ENCODE measurements at places on chromosomes 1 and 21. TPM values are rescaled to one million over a fixed set of nuclear protein-coding genes. Genes with fewer than 3 reads are reported as not detected.

DNA sequence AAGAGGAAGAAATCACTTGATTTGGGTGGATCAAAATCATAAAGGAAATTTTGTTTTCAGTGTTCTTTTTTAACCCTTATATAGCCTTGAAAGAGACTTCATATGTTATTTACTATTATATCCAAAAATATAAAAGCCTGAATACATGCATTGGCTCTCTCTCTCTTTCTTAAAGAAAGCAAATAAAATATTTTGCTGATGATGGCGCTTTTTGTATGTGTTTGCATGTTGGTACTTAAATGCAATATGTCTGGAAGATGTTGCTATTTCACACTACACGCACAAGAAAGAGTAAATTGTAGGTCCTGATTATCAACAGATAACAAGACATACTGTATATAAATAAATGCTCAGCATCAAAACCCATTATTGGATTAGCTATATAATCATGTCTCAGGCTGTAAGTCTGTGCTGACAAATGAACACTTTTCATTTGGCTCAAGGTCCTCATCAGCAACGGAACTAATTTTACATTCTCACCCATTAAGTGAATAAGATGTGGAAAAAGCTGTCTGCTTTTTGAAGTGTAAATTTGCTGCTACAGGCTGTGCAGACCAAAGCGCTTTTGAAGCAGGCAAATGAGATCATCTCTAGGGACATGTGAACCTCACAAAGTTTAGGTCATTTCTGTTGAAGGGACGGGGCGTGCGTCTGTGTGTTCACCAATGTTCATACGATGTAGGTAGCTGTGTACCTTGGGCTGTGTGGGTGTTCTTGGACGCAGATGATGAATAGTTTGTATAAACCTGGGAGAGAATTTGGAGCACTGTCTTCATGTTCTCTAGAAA lies 122.4 kb upstream of the LMO4 start:
- no peak overlapping the region for H3K4me3 ChIP-seq
- no peaks in the 10 kb centered on the region for H3K27me3 ChIP-seq
- no peak for DNase-seq
- H3K4me1 ChIP-seq = no peaks in the 10 kb centered on the region
- H3K27ac ChIP-seq = no peak overlapping the region

GRCh38 chr21:35136586-35137219 lies 87.6 kb upstream of the RUNX1 start:
- no peak overlapping the region for H3K4me3 ChIP-seq
- no peaks in the 10 kb centered on the region for H3K36me3 ChIP-seq
- no peaks in the 10 kb centered on the region for H3K27me3 ChIP-seq
- no peak overlapping the region for H3K27ac ChIP-seq
- peak; percentile 49 for DNase-seq
- H3K4me1 ChIP-seq = peaks cover 14% of the 10 kb centered on the region

GRCh38 chr1:211843018-211843417 lies 12.5 kb upstream of the LPGAT1 start:
- peaks cover 6% of the 10 kb centered on the region for H3K4me1 ChIP-seq
- H3K4me3 ChIP-seq = peak overlapping the region; percentile 7
- no peaks in the 10 kb centered on the region for H3K27me3 ChIP-seq
- H3K27ac ChIP-seq = no peak overlapping the region

DNA sequence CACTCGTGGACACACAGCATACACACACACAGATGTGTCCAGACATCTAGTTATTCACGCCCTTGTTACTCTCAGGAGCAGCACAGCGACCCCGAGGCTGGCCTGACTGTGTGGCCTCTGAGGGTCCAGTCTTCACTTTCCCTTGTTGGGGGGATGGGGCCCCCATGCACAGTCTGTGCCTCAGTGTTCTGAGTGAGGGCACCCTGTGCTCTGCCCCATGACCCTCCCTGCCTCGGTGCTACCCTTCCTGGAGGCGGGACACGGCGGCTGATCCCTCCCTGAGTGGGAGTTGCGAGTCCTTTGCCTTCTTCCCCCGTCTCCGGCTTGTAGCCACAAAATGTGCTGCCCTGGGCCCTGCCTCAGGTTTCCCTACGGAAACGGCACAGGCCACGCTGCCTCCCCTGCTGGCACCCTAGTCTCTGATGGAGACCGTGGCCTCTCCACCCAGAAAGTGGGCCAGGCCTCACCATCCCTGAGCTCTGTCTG lies 8.6 kb downstream of the CSTB start:
- no peak for DNase-seq
- no peaks in the 10 kb centered on the region for H3K27me3 ChIP-seq
- H3K27ac ChIP-seq = no peak overlapping the region
- no peak overlapping the region for H3K4me3 ChIP-seq
- no peaks in the 10 kb centered on the region for H3K36me3 ChIP-seq
- H3K4me1 ChIP-seq = peaks cover 33% of the 10 kb centered on the region

DNA sequence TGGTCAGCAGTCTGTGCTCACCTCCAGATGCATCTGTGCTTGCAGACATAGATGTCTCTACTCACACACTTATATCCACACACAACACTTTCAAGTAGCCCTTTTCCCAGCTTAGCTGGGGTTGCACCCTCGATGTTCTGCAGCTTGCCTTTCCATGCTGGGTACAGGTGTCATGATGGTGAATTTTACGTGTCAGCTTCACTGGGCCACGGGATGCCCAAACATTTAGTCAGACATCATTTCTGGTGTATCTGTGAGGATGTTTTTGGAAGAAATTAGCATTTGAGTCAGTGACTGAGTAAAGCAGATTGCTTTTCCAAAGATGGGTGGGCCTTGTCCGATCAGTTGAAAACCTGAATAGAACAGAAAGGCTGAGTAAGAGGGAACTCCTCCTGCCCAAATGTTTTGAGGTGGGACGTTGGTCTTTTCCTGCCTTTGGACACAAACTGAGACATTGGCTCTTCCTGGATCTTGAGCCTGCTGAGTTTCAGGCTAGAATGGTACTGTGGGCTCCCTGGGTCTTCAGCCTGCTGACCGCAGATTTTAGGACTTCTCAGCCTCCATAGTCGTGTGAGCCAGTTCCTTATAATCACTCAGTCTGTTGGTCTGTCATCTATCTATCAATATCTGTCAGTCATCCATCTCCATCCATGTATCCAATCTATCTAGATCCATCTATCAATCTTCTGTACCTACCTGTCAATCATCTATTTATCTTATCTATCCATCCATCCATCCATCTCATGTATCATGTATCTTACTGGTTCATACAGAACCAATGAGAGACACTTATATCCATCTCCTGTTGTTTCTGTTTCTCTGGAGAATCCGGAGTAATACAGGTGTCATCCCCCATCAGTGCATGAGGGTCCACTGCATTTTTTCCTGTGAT lies 12.7 kb upstream of the OBSCN start:
- H3K4me3 ChIP-seq = no peak overlapping the region
- H3K4me1 ChIP-seq = no peaks in the 10 kb centered on the region
- no peak overlapping the region for H3K27ac ChIP-seq
- H3K36me3 ChIP-seq = no peaks in the 10 kb centered on the region
- H3K27me3 ChIP-seq = no peaks in the 10 kb centered on the region

DNA sequence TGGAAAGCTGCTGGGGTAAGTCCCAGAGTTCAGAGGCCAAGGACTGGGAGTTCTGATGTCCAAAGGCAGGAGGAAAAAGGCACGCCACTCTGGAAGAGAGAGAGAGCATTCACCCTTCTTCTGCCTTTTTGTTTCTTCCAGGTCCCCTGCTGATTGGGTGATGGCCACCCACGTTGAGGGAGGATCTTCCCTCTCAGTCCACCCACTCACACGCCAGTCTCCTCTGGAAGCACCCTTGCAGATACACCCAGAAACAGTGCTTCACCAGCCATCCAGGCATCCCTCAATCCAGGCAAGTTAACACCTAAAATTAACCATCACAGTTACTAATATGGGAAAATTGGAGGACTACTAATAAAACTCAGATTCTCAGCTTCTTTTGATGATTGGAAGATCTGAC lies 66.1 kb upstream of the PARP1 start:
- no peak for DNase-seq
- no peak overlapping the region for H3K27ac ChIP-seq
- H3K27me3 ChIP-seq = peaks cover 67% of the 10 kb centered on the region
- no peak overlapping the region for H3K4me3 ChIP-seq
- peaks cover 9% of the 10 kb centered on the region for H3K4me1 ChIP-seq

DNA sequence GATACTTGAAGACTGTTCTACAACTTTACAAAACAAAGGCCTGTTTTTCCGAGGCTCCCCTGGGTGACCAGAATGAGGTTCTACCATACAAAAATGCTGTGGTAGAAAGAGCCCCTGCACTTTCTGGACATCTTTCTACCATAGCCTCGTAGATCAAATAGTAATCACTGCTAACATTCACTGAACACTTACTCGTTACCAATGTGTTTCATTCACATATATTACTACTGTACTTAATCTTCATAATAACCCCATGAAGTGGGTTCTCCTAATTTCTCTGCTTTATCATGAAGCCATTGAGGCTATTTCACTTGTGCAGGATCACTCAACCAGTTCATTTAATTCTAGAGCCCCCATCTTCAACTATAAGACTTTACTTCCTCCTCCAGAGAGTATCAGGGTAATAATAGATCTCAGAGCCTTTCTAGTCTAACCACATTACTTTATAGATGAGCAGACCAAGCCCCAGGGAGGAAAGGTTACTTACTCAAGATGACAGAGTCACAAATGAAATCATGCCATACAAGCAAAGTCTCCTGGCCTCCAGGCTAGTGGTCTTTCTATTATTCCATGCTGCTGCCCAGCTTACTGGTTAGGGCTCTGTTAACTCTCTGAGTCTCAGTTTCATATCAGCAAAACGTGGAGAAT lies 46.7 kb upstream of the OSBPL9 start:
- H3K27me3 ChIP-seq = no peaks in the 10 kb centered on the region
- H3K36me3 ChIP-seq = no peaks in the 10 kb centered on the region
- H3K4me3 ChIP-seq = no peak overlapping the region
- peaks cover 14% of the 10 kb centered on the region for H3K4me1 ChIP-seq
- DNase-seq = no peak
- H3K27ac ChIP-seq = no peak overlapping the region

DNA sequence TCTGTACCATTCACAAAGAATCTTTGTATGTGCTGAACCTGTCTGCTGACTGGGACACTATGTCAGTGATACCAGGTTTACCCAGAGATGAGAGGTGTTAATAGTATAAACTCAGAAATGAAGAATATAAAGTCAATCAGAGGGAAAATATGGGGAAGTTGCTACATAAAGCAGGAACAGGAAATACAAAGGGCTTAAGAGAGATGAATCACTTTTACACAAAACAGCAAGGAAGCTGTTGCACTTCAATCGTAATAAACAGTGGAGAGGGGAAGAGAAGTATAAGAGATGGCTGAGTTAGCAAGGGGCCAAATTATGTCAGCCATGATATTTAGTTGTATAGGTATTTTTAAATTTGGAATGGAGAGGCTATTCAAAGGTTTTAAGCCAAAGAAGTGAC lies 890.2 kb upstream of the NCAM2 start:
- no peaks in the 10 kb centered on the region for H3K36me3 ChIP-seq
- H3K27me3 ChIP-seq = no peaks in the 10 kb centered on the region
- DNase-seq = no peak

- H3K27me3 ChIP-seq = no peaks in the 10 kb centered on the region
- no peak overlapping the region for H3K27ac ChIP-seq
- no peak overlapping the region for H3K4me3 ChIP-seq
- peaks cover 4% of the 10 kb centered on the region for H3K36me3 ChIP-seq
- DNase-seq = no peak
- no peaks in the 10 kb centered on the region for H3K4me1 ChIP-seq
These were observed 59.9 kb downstream of the SPSB1 start for GRCh38 chr1:9352377-9353134.

DNA sequence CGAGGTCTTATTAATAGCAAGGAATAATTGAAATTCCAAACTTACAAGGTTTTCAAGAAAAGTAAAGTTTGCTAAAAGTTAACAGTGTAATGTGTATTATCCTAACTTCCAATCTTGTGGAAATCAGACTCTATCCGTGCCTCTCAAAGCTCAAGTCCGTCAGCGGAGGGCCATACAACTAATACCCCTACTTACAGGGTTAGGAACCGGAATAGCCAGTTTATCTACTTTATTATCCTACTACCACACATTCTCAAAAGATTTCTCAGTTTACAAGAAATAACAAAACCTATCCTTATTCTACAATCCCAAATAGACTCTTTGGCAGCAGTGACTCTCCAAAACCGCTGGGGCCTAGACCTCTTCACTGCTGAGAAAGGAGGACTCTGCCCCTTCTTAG lies 457.8 kb downstream of the PTPRC start:
- no peak for DNase-seq
- H3K36me3 ChIP-seq = no peaks in the 10 kb centered on the region
- no peak overlapping the region for H3K4me3 ChIP-seq
- H3K4me1 ChIP-seq = no peaks in the 10 kb centered on the region
- no peaks in the 10 kb centered on the region for H3K27me3 ChIP-seq

- no peak overlapping the region for H3K4me3 ChIP-seq
- DNase-seq = no peak
- no peaks in the 10 kb centered on the region for H3K27me3 ChIP-seq
- H3K36me3 ChIP-seq = no peaks in the 10 kb centered on the region
These were observed 11.1 kb downstream of the CLIC4 start for GRCh38 chr1:24756395-24756794.

GRCh38 chr1:233025567-233025966 lies 75.2 kb downstream of the NTPCR start:
- DNase-seq = no peak
- peaks cover 5% of the 10 kb centered on the region for H3K27me3 ChIP-seq
- H3K4me1 ChIP-seq = no peaks in the 10 kb centered on the region

GRCh38 chr1:154574716-154575115 lies 7.1 kb downstream of the CHRNB2 start:
- DNase-seq = no peak
- H3K27ac ChIP-seq = no peak overlapping the region
- peaks cover 8% of the 10 kb centered on the region for H3K36me3 ChIP-seq
- no peaks in the 10 kb centered on the region for H3K27me3 ChIP-seq
- H3K4me1 ChIP-seq = no peaks in the 10 kb centered on the region

DNA sequence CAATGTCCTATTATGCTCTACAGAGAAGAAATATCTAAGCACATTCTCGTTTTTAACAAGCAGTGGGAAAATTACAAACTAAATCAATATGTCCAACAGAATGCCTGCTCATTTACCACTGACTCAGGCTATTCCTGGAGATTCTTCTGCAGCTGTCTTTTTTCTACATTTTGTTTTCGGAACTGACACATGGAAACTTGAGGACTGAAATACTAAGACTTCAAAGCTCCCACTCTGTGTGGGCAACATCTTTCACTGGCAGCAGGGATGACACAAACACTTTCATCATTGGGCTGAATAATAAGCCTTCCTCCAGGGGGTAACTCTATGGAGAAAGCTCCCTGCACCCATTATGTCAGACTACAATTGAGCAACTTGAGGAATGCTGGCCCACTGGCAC lies 175.5 kb upstream of the NCAM2 start:
- H3K4me3 ChIP-seq = no peak overlapping the region
- H3K27ac ChIP-seq = no peak overlapping the region
- DNase-seq = no peak

GRCh38 chr1:93328809-93329760 lies 16.6 kb upstream of the DR1 start:
- H3K27me3 ChIP-seq = no peaks in the 10 kb centered on the region
- H3K4me1 ChIP-seq = peaks cover 18% of the 10 kb centered on the region
- no peak for DNase-seq
- H3K4me3 ChIP-seq = no peak overlapping the region
- H3K36me3 ChIP-seq = no peaks in the 10 kb centered on the region

The KDM5B gene
- 33.1 TPM for total RNA-seq

The RGS13 gene
- total RNA-seq = not detected

The ZBTB7B gene
- 15.5 TPM for total RNA-seq

The PADI4 gene
- total RNA-seq = not detected

The BATF3 gene
- not detected for total RNA-seq

The GJA8 gene
- not detected for total RNA-seq

The UBL4B gene
- not detected for total RNA-seq

All from HepG2 (cell line).